ENCODE measurements at places on chromosomes 11 and 22. TPM values are rescaled to one million over a fixed set of nuclear protein-coding genes. Genes with fewer than 3 reads are reported as not detected.

Gene TRIM48
- total RNA-seq, result not detected

Gene GNAZ
- 1.9 TPM for total RNA-seq

Gene EFCAB6
- total RNA-seq, result 1.1 TPM

Gene FADD
- total RNA-seq, result 47.2 TPM

Gene EXPH5
- 0.56 TPM for total RNA-seq

Gene SREBF2
- total RNA-seq, result 9.2 TPM

Gene EMID1
- total RNA-seq, result 0.54 TPM

Gene PLAAT5
- not detected for total RNA-seq

Gene RNASEH2C
- total RNA-seq, result 69.4 TPM

Gene OR52E8
- not detected for total RNA-seq

Gene HTR3B
- not detected for total RNA-seq

Gene SMIM38
- under 0.01 TPM for total RNA-seq

Gene DDTL
- 0.36 TPM for total RNA-seq

Gene RAC2
- total RNA-seq, result 10.0 TPM

Gene PHOX2A
- not detected for total RNA-seq

Data from IMR-90 (cell line).